ELF-1 (cell line): ENCODE measurements at places on chromosomes 3 and 15.

GRCh38 chr3:195117978-195118581 is 152.9 kb downstream of the XXYLT1 start:
- peak; percentile 48 for DNase-seq

- DNase-seq, result no peak
Observed at GRCh38 chr3:197239857-197240256, 58.6 kb downstream of the DLG1 start.

DNA sequence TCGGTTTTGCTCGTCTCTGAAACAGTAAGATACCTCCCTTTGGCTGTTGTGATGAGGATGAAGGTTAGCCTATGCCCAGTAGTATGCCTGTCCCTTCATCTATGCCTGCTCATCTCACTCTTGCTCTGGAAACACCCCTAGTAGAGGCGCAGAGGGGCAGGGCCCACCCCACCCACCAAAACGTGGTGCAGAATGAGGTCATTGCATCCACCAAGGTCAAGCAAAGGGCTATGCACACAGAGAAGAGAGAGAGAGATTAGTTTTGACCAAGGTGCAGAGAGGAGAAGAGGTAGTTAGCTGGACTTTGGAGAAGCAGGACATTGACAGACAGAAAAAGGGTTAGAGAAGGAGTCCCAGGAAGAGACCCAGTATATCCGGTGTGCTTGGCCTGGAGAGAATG is 119.9 kb downstream of the CORO2B start:
- DNase-seq, result no peak

GRCh38 chr3:33716227-33716626 is 1.8 kb downstream of the CLASP2 start:
- DNase-seq, result no peak

DNA sequence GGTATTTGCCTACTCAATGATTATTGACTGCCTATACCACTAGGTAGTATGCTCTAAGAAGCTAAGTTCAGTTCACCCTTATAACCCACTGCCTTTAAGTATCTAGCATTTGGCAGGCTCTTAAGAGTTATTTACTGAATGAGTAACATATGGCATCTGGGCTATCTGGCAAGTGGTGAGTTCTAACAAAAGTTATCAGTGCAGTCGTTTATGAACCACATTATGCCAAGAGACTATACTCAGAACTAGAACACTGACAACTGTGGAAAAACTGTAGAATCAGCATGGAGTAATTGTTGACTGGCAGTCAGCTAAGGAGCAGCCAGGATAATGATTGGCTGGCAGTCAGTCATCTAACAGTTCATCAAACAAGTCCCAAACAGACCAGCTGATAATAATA is 25.8 kb downstream of the RAF1 start:
- no peak for DNase-seq

GRCh38 chr3:128763967-128764366 is 38.0 kb downstream of the RAB7A start:
- no peak for DNase-seq

DNA sequence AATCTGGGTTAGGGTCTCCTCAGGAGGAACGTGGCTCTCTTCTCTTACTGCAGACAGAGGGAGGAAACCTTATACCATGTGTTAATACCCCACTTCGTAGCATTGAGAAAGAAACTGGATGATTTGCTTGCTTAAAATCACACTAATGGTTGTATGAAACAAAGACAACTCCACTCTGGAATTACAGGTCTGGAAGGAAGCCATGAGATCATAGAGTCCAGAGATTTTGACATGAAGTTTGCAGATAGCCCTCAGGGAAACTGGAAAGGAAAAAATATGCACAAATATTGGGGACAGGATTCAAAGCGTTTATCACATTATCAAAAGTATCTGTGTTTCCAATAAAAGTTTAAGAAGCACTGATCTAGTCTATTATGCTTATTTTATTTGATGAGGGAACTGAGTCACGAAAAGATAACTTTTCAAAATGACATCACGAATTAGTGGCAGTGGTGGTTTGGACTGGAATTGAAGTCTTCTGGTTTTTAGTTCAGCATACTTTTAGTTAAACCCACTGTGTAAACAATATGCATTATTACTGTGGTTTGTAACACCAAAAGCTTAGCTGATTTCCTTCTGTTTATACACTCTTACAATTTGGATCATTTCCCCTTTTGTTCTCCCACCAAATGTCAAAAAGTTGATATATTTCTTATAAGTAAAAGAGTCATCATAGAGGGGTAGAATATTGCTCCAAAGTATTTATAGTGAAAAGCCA is 16.8 kb downstream of the FGF7 start:
- no peak for DNase-seq
